ENCODE measurements at places on chromosomes 4 and X.
A peak's percentile ranks its signal among the peaks of the same experiment; 100 is the strongest.

GRCh38 chr4:52840531-52841370, 21.4 kb upstream of the RASL11B start:
- DNase-seq = no peak

DNA sequence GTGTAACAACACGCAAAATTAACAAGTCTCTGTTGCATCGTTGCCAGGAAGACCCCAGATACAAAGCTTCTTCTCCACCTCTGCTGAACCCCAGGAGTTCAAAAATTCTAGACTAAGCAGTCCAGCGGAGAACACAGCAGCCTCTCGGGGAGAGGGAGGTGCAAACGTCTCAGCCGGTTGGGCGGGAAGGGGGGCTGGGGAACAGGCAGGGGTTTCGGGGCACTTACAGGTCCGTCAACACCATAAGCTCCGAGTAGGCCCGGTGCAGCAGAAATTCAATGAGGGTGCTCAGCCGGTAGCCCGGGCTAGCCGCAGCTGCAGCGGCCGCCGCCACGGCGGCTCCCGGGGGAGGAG, 394 bp downstream of the MED14 start:
- no peak for DNase-seq

DNA sequence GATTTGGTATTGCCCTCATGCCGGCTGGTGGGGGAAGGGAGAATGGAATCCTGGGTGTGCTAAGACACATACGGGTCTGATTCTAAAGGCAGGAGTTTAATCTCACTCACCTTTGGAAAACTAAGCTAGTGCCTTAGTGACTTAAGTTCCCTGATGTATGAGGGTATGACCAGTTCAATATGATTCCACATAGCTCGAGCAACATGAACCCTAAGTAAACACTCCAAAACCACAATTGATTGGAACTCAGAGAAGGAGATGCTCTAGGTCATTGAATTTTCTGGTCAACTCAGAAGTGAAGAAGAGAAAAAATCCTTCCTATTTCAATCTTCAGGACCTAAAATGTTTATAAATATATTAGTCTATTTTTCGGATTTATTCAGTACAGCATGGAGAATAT, 420.1 kb upstream of the INTU start:
- DNase-seq = no peak

DNA sequence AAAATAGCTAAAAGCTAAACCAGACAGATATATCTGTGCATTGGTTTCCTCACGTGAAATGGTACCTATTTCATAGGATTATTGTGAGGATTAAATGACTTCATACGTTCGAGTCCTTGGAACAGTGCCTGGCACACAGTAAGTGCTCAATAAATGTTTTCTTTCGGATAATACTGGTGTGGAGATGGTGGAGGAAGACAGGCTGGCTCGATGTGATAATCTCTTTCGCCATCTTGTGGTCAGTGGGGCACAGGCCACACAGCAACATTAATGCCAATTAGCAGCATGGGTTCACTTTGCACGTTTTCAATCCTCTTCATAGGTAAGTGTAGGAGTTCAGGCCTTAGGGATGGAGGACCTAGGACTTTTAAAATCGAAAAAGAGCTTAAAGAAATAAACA, 9.3 kb downstream of the PAGE4 start:
- peak; percentile 13 for DNase-seq

DNA sequence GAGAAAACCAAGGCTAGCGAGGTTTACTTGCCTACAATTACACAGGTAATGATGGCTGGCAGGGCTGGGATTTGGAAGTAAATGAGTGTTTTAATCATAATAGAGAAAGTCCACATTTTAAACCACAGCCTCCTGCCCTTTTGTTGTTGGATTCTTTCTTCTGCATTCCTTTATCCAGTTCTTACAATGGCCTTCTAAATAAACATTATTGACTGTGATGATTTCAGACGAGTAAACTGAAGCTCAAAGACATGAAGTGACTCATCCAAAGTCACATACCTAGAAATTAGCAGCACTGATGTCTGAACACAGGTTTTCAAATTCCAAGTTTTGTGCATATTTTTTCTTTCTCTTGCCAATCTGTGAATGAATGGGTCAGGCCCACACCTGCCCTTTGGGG, 51.2 kb upstream of the C1QTNF7 start:
- no peak for DNase-seq

DNA sequence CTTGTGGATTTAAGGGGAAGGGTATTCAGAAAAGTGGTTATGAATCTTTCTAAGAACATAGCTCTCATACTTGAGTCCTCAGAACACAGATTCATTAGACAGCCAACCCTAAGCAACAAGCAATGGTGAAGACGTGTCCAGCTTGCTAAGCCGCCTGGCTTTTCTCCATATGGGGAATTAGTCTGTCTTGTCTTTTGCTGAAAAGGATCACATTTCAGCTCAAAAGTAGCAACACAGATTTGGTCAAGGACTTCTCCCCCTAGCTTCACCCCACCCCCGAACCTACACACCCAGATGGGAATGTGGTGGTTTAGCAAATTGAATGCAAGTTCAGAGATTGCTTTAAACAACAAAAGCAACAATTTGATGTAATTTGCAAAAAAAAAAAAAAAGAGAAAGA, 103.3 kb upstream of the RASGEF1B start:
- DNase-seq = no peak

DNA sequence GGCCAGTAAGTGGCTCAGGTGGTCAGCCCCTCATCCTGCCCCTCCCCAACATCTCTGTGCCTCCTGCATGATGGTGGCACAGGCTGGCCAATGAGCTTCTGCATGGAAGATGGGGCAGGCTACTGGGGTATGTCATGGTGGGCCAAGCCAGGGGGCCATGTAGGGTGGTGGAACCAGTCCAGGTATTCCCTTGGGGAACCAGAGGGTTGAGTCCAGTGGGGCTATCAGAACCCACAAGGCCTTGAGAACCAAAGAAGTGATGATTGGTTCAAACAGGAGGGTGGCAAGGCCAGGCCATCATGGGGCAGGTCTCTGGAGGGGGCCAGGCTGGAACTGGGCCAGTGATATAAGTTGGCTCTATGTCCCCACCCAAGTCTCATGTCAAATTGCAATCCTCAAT, 18.8 kb upstream of the PPP2R2C start:
- DNase-seq = no peak

- no peak for DNase-seq
These were observed 13.3 kb downstream of the USP27X start for GRCh38 chrX:49892542-49892941.

- DNase-seq = peak; percentile 7
These were observed 39.6 kb upstream of the GPR78 start for GRCh38 chr4:8540586-8540985.

- peak; percentile 4 for DNase-seq
These were observed 209.3 kb downstream of the UGT8 start for GRCh38 chr4:114807759-114808404.

DNA sequence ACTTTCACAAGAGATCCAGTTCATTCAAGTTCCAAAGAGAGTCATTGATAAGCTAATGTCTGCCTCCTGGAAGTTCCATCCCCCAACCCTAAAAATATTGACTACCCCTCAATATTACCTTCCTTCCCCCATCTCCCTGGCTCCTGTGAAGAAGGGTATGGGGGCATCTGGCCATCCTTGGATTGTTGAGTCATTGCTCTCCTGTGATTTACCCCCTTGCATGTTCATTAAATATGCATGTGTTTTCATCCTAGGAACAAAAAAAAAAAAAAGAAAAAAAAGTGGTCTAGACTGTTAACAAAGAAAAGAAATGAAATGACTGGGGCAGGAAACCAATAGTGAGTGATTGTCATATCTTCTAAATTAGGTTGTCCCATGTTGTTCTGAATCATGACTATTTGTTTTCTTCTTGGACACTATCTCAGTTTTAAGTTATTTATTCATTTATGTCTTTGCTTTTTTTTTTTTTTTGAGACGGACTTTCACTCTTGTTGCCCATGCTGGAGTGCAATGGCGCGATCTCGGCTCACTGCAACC, 51.9 kb upstream of the HUWE1 start:
- no peak for DNase-seq

DNA sequence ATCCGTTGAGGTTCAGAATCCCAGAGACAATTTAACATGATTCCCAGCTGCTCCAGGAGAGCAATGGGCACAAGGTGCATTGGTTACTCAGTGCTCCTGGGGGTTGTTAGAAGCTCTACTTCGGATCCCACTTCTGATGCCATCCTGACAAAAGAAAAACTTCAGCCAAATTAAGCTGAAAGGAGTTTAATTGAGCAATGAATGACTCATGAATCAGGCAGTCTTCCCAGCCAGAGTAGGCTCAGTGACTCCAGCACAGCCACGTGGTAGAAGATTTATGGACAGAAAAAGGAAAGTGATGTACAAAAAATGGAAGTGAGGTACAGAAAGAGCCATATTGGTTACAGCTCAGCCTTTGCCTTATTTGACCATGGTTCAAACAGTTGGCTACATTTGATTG, 95.7 kb downstream of the PWWP3B start:
- no peak for DNase-seq

DNA sequence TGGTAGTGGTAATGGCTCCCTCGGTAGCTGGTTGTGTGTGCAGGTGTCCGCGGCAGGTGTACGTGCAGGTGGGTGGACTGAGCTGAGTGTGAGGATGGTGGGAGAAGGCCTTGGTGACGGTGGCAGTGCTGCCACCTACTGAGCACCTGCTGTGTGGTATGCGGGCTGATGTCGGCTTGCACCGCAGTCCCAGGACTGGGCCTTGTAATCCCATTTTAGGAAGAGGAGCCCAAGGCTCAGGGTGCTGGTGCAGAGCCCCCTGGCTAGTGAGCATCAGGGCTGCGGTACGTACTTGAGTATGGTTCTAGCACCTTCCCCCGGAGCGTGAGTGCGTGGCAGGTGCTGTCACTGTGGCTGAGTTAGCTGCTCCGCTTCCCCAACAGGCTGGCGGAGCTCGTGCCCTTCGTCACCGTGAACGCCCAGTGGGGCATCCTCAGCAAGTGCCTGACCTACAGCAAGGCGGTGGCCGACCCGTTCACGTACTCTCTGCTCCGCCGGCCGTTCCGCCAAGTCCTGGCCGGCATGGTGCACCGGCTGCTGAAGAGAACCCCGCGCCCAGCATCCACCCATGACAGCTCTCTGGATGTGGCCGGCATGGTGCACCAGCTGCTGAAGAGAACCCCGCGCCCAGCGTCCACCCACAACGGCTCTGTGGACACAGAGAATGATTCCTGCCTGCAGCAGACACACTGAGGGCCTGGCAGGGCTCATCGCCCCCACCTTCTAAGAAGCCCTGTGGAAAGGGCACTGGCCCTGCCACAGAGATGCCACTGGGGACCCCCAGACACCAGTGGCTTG, 5.7 kb upstream of the CPZ start:
- peak; percentile 95 for DNase-seq

DNA sequence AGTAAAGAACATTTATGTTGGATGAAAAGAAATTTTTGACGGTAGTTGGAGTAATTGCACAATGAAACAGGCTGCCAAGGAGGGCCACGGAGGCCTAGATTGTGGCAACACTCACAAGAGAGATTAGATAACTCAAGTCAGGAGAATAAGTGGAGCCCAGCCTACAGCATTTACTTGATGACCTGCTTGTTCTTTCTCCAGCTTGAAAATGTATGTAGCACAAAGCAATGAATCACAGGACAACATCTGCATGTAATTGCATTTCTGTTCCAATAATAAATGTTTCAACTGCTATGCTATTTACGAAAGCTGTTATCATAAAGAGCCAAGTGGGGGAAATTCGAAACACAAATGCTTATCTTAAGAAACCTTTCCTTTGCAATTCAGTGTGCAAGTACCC, 221.2 kb upstream of the MID1 start:
- no peak for DNase-seq

- no peak for DNase-seq
These were observed 42.3 kb downstream of the ATXN3L start for GRCh38 chrX:13277539-13277938.

DNA sequence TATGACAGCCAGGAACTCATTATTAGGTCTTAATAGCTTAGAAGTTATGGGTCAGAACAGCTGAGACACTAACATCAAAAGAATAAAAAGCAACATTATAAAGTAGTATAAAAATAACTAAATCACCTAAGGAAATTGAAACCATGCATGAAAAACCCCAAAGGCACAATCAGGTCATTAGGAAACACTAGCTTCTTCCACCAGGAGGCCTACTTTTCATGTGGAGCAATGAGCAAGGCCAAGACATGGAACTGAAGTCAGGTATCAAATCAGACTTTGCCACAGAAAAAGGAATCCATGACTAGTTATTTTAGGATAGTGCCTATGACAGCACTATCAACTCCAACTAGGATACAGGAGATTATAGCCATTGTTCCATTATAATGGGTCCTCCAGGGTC, 7.9 kb downstream of the HUWE1 start:
- no peak for DNase-seq

DNA sequence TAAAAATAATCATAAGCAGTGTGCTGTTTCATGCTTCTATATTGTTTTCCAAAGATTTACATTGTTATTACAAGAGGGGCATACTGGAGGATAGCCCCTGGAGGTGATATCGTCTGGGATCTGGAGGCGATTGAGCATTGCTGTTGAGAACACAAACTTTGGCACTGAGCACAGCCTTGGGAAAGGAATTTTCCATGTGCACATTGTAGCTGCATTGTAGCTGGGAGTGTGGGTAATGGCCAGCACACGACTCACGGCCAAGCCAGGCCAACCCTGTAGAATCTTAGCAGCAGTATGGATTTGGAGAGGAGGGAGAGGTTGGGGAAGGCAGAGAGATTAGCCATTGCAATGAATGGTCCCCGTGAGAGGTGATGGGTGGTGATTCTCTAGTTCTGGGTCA, 121.9 kb downstream of the SMIM20 start:
- no peak for DNase-seq

DNA sequence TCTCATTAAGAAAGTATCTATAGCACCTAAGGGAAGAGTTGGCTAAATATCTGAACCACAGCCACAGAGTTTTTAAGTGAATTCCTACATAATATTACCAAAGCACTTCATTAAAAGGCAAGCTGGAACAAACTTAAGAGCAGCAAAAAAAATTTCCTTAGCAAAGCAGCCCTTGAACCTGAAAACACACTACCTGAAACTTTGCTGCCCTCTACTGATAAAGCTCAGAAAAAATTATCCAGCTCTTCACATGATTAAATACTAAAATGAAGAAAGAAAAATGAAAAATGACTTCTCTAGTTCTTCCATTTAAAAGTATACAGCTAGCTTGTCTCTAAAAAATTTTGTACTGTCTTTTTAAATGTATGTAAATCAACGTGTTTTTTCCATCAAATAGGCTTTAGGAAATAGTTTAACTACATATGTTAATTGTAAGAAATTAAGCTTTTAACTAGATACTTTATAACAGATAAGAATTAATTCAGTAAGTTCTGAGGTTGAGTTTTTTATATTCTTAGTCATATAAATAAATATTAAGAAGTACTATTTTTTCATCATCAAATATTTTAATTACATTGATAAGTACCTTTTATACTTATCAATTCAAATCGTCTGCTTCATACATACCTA, 156.1 kb downstream of the STPG2 start:
- DNase-seq = no peak
